ENCODE measurements at places on chromosomes 2 and 18. TPM values are rescaled to one million over a fixed set of nuclear protein-coding genes. Genes with fewer than 3 reads are reported as not detected.

Gene AGXT
- not detected for total RNA-seq

Gene SRD5A2
- total RNA-seq: not detected

Gene MEP1B
- not detected for total RNA-seq

Gene DSC1
- total RNA-seq: not detected

Gene MAP2
- 12.5 TPM for total RNA-seq

Gene REEP1
- not detected for total RNA-seq

Gene GKN1
- 380 TPM for total RNA-seq

DNA sequence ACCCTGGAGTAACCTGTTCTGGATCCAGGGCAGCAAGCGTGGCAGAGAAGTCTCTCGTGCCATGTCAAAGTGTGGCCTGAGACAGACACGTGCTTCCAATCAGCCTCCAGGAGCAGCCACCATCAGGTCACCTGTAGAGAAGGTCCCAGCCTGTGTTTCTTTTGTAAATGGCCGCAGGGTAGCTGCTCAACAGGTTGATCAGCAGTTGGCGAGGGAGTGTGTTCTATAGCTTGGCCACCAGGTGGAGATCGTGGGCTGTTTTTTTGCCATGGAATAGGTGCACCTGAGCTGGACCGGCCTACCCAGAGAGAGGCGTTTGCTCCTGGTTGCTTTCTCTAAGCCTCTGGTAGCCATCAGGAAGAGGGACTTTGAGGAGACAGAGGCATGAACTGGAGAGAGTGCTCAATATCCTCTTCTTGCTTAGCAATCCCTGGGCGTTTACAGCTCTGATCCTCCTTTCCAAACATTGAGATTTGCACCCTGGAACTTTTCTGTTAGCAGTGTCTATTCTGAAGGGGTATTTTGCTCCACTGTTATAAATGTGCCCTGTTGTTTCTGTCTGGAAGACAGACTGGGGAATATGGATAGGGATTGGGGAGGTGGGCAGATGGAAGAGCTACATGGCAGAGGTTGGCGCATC, 34.2 kb upstream of the EN1 start:
- peak; percentile 86 for DNase-seq

DNA sequence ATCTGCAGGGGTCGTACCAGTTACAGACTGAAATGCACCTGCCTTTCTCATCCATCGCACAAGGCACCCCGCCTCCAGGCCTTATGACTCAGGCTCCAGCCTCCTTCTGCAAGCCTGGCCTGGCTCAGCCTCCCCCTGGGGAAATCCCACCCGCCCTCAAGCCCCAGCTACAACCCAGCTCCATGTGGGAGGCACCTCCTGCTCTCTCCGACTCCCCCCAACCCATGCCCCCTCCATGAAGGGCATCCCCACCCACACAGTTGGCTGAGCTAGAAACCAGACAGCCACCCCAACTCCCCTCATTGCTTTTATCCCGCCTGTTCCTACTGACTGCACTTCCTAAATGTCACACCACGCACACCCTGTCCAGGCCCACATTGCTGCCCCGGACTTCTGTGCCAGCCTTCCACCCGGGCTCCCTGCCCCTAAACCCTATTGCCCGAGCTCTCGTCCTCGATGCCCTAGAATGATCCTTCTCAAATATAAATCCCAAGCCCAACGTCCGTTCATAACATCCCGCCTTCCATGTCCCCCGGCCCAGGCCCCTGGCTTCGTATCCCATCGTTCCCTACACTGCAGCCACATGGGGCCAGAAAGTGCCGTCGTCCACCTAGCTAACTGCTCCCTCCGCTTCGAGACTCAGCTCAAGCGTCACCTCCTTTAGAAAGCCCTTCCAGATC, 9.9 kb downstream of the DNMT3A start:
- DNase-seq: no peak

DNA sequence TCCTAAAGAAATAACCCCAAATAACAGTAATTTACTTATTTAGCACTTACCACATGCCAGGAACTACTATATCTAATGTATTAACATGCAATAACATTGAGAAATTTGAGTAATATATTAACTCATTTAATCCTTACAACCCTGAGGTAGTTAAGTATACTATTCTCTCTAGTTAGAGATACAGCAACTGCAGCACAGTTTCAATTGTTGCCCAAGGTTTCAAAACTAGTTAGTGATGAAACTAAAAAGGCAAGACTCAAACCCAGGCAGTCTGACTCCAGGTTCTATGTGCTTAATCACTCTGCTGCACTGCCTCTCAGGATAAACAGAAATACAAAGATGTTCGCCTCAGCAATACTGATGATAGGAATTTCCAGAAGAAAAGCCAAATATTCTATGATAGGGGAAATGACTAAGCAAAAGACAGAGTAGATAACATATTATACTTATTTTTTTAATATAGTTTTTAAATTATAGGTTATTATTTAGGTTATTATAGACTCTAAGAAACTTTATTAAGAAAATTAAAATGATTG, 88.0 kb downstream of the SS18 start:
- DNase-seq: no peak

GRCh38 chr2:177754492-177754873, 318.1 kb downstream of the PDE11A start:
- DNase-seq: peak; percentile 56

- DNase-seq: no peak
Measured at GRCh38 chr2:74109551-74109950, 38.2 kb downstream of the BOLA3 start.

DNA sequence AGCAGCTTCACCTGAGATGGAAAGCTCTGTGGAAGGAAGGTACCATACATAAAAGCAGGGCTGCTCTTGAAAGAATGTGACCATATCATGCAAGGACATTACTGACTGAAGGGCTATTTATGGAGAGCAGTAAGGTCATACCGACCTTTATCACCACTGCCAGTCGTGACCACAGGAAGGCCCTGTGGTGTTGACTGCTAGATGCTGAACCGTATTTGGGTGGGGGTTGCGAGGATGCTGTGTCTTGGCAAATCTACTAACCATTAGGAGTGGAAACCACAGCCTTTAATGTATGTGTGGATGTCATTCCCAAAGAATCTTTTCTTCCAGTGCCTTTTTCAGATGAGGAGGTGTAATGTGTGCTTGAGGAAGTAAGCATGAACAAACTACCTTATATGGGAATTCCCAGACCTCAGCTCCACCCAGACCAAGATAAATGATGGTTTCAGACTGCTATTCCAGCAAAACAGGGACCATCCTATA, 60.8 kb downstream of the LIMS1 start:
- no peak for DNase-seq

DNA sequence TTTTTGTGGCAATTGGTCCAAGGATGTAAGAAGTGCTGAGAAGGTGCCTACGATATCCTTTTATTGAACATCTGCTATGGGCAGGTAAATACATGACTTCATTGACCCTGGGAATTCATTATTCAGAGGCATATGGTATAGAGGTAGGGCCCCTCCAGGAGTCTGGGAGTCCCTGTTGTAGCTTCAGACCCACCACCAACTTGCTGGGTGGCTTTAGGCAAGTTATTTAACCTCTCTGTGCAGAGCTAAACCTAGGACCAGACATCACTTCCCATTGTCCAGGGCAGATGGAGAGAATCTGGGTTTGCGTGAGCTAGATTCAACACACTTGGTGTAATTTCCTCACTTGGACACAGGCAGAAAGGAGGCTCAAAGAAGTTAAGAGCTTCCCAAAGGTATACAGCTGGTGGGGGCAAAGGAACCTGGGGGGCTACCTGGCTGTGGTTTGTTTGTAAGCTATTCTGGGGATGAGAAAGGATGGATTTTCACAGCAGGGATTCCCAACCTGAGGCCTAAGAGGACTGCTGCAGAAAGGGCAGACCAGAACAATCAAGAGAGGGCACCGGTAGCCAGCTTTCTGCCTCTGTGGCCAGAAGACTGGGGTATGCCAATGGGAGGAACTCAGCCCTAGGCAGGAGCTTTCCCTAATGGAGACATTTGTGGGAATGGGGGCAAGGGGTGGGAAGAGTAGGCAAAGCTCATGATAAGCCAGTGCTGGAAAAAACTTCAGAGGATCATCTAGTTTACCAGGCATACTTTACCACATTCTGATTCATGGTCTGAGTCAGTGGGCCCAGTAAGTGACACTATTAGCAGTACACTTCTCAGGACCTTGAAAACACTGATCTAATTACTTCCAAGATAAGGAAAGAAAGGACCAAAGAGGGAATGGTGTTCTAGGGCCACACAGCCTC, 102.7 kb upstream of the SMAD2 start:
- DNase-seq: no peak

GRCh38 chr18:29879763-29880162, 1162.8 kb downstream of the DSC3 start:
- no peak for DNase-seq

DNA sequence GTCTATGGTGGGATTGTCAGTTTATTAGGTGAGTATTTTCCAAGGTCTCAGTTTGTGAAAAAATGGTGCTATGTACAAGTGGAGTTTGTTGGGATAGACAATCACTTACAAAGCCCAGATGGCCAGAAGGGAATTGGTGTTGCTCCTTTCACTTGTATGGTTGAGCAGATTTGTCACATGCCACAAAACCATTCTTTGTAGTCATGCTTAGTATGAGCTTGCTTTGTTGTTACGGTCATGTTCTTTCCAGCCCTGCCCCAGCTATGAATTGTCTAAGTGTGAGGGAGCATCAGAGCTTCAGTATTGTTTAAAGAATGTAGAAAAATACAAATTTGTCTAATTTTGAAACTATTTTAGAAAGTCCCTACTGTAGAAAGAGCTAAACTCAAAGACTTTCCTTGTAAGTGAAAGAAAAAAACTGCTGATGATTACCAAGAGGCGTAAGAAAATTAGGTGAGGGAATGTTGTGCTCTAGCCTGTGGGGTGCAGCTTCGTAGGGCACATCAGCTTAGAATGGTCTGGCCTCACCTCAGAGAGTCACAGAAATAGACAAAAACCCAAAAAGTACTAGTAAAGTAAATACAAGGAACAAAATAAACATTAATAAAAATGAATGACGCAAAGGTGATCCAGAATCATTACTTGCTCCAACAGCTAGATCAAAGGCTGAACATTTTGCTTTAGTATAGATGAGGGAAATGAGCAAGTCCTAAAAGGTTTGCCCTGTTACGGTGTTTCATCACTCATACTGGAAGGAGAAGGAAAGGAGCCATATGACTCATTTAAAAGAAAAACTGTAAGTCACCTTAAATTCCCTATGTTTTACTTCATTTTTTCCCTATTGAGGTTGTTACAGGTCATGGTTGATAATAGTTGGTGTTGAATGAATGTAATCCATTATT, 9.2 kb downstream of the TGIF1 start:
- DNase-seq: no peak

GRCh38 chr2:64609227-64609941, 44.3 kb downstream of the SERTAD2 start:
- DNase-seq: peak; percentile 89

- DNase-seq: no peak
Measured at GRCh38 chr18:65753520-65753919, 2.7 kb downstream of the CDH7 start.

DNA sequence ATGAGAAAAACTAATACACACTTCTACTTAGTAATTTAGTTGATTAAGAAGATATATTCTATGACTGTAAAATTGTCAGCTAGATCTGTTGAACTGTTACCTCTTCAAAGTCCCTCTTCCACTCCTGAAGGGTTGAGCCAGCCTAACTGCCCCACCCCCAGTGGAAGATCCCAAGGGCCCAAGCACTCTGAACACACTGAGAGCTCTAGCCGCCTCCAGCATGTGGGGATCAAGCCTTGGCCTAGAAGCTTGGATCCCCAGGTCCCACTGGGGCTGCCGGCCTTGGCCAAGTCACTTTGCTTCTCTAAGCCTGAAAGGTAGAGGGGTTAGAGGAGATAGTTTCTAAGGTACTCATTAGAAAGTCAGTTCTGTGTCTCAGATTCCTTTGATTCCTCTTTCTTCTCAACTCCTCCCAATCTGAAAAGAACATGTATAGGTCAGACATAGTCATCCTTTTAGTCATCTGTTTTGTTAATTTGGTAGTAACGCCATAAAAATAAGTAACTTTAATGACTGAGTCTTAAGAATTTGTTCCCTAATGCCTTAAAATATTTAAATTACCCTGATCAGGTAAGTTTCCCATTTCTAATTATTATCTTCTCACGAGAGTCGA, 5.6 kb downstream of the CPSF3 start:
- no peak for DNase-seq

- no peak for DNase-seq
Measured at GRCh38 chr2:134183679-134184078, 70.2 kb upstream of the MGAT5 start.

DNA sequence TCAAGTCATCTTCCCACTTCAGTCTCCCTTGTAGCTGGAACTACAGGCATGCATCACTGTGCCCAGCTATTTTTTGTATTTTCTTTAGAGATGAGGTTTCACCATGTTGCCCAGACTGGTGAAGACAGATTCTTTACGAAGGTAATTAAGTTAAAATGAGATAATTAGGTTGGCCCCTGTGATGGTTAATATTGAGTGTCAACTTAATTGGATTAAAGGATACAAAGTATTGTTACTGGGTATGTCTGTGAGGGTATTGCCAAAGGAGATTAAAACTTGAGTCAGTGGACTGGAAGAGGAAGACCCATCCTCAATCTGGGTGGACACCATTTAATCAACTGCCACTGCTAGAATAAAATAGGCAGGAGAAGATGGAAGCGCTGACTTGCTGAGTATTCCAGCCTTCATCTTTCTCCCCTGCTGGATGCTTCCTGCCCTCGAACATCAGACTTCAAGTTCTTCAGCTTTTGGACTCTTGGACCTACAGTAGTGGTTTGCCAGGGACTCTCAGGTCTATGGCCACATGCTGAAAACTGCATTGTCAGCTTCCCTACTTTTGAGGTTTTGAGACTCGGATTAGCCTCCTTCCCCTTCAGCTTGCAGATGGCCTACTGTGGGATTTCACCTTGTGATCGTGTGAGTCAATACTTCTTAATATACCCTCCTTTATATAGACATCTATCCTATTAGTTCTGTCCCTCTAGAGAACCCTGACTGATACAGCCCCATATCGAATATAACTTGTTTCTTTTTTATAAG, 269.1 kb downstream of the TMX3 start:
- no peak for DNase-seq

DNA sequence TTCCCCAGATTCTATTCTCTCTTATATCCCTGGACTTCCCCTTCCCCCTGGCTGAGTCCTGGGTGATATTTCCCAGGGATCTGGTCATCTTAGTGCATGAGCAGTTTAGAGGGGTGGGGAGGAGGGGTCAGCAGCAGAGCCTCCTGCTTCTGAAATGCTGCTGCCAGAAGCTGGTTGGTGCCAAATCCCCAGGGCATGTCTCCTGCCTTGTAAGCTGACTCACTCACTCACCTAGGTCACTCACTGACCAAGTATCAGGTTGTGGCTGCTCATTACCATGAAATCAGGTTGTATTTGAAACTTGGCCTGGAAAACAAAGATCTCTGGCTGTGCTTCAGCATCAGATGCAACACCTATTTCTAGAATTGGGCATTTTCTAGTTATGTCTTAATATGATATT, 14.3 kb downstream of the GPR39 start:
- no peak for DNase-seq

GRCh38 chr2:182447863-182448262, 21.0 kb upstream of the PDE1A start:
- DNase-seq: no peak

DNA sequence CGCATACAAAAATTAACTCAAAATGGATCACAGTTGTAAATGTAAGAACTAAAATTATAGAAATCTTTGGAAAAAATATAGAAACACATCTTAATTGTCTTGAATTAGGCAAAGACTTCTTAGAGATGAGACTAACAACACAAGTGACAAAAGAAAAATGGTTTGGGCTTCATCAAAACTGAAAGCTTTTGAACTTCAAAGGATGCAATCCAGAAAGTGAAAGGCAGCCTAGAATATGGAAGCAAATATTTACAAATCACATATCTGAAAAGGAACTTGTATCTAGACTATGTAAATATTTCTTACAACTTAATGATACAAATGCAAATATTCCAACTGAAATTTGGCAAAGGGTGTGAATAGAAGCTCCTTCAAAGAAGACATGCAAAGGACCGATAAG, 582.8 kb upstream of the ZEB2 start:
- no peak for DNase-seq

All from stomach (tissue), 19 donors.